Epithelial cell of umbilical artery (primary cell): ENCODE measurements at places on chromosomes 1 and 21. TPM values are rescaled to one million over a fixed set of nuclear protein-coding genes. Genes with fewer than 3 reads are reported as not detected.

The CRNN gene
- total RNA-seq = not detected in 2 replicates

The UBR4 gene
- 64.7 and 70.2 TPM in 2 replicates for total RNA-seq

The NR1I3 gene
- total RNA-seq = not detected in 2 replicates

The KRTAP21-2 gene
- total RNA-seq = not detected in 2 replicates

The SIK1 gene
- total RNA-seq = 0.30 and 9.1 TPM in 2 replicates

The PEX19 gene
- total RNA-seq = 25.8 and 29.9 TPM in 2 replicates

The UBXN10 gene
- under 0.01 TPM in 1 of 2 replicates, not detected in the other for total RNA-seq

The VAV3 gene
- 1.9 and 2.1 TPM in 2 replicates for total RNA-seq

The ADCY10 gene
- total RNA-seq = under 0.01 TPM in 2 replicates

The ARHGEF16 gene
- 0.32 and 0.46 TPM in 2 replicates for total RNA-seq

The SPATA1 gene
- total RNA-seq = 1.6 TPM in 1 of 2 replicates, not detected in the other

The DISP3 gene
- total RNA-seq = under 0.01 and 0.30 TPM in 2 replicates

The S100A14 gene
- not detected in 2 replicates for total RNA-seq

The UBASH3A gene
- not detected in 2 replicates for total RNA-seq

The NMNAT2 gene
- under 0.01 and 2.9 TPM in 2 replicates for total RNA-seq

The CELA2A gene
- total RNA-seq = not detected in 2 replicates

The PEX14 gene
- total RNA-seq = 7.0 and 14.0 TPM in 2 replicates

The CNR2 gene
- total RNA-seq = not detected in 2 replicates
